ENCODE measurements at places on chromosomes 1 and 21. TPM values are rescaled to one million over a fixed set of nuclear protein-coding genes. Genes with fewer than 3 reads are reported as not detected.

GRCh38 chr21:40177979-40178378, 310.7 kb downstream of the PCP4 start:
- peaks cover 11% of the 10 kb centered on the region for H3K36me3 ChIP-seq
- no peaks in the 10 kb centered on the region for H3K27me3 ChIP-seq
- no peak for DNase-seq
- no peak overlapping the region for H3K27ac ChIP-seq

DNA sequence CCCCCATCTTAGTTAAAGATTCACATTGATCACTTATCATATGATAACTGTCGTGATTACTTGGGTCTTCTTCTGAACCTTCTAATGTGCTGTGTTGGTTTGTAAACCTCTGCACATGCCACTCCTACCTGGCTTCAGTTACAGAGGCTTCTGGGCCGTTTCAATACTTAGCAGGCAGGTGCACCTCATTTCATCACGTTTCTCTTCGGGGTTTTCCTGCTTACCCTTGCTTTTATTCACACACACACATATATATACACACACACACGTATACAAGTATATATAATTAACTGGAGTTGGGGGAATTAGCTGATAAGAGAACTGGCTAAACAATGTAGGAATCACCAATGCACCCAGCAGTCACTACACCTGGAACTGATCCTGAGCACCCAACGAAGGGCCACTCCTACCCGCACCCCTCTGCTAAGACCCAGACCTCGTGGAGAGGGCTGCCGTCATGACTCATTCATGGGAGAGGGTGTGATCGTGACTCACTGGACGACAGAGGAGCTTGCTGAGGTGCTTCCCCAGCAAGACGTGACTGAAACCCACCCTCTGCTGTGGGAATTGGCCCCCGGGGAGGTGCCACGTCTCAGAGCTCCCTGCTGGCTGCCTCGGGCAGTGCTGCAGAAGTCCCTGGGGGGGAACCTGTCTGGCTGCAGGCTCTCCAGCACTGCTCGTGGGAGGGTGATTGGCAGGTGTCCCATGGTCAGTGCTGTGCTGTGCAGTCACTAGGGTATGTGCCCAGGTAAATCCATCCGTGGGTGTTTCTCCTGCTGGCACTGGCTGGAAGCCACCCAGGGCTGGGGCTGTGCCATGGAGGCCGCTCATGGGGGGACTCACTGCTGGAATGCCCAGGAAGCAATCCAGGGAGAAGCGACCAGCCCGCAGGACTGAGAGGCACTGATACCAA, 166.6 kb downstream of the DYRK1A start:
- H3K4me1 ChIP-seq: no peaks in the 10 kb centered on the region
- DNase-seq: no peak
- no peaks in the 10 kb centered on the region for H3K27me3 ChIP-seq

DNA sequence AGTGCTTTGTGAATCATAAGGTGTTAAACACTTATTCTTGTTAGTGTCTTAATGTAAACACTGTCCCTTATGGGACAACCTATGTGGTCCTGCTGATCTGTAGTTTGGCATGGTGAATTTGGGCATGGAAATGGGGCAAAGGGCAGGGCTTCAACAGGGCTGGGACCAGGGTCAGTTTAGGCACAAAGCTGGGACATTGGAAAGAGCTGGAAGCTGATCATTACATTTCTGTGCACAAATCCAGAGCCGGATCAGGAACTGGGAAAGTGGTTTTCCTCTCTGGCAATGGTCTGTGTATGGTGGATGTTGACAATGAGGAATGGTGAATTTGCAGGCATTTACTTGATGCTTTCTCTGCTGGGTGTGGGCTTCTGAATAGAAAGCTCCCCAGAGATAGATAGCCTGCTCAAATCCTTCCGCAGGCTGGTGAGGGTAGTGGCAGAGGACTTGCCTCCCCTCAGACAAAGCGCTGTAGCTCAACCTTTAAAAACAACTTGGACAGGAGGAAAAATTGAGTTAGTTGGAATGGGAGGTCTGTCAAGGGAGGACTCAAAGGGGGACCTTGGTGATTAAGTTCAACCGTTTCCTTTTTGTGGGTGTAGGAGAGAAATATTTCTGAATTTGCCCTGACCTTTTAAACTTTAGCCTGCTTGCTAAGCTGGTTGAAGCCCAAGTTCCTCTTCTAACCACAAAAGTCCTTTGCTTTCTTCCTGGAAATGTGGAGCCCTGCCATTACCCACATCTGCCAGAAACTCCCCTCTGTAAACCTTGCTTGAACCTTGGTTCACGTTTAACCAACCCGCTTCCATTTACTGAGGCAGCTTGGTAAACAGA, 35.3 kb downstream of the HLX start:
- no peak overlapping the region for H3K4me3 ChIP-seq
- DNase-seq: no peak
- no peaks in the 10 kb centered on the region for H3K36me3 ChIP-seq
- no peaks in the 10 kb centered on the region for H3K27me3 ChIP-seq
- no peak overlapping the region for H3K27ac ChIP-seq

- no peak overlapping the region for H3K4me3 ChIP-seq
- H3K27me3 ChIP-seq: no peaks in the 10 kb centered on the region
- H3K27ac ChIP-seq: no peak overlapping the region
- no peaks in the 10 kb centered on the region for H3K36me3 ChIP-seq
- DNase-seq: no peak
Measured at GRCh38 chr1:14612256-14612655, 13.8 kb downstream of the KAZN start.

The MX1 gene
- 6.3 TPM for total RNA-seq

All from H9 (cell line).